ENCODE measurements at places on chromosomes 11 and 22.
A peak's percentile ranks its signal among the peaks of the same experiment; 100 is the strongest.

GRCh38 chr11:111388420-111388819 is 9.3 kb upstream of the POU2AF1 start:
- DNase-seq = no peak

DNA sequence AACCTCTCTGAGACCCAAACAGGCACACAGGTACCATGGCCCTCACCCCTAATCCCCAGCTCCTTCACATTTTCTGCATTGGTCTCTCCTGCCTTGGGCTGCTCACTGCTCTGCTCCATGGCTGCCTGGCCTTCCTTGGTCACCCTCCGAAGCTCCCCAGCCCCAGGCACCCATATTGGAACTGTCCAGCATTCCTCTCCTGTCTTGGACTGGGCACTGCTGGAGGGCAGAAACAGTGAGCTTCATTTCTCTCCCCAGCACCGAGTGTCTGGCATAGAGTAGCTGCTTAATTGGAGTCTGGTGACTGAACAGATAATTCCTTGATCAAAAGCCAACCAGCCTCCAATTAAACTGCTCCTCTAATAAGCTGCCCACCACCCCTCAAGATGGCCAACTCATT is 13.2 kb downstream of the PLEKHA7 start:
- no peak for DNase-seq

- DNase-seq = no peak
Measured at GRCh38 chr11:17649696-17650095, 69.7 kb upstream of the MYOD1 start.

DNA sequence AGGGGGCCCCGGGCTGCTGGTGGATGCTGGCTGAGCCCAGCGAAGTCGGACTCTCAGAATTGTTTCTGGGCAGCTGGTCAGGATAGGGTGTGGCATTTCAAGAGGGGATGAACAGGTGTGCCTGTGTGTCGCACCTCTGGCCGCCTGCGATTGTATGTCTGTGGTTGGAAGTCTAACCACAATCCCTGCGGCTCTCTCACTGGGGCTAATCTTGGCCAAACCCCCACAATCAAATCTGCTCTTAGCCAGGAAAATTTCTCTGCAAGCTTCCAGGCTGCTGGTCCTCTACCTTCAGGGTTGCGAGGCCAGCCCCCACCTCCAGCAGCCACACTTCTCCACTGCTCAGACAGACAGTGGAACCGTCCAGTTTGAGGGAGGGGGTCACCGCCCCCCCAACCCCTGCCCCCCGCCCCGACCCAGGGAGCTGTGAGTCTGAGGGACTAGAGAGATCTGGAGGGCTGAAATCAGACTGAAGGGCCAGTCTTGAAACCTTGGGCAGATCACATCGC is 953 bp downstream of the ATG16L2 start:
- DNase-seq = no peak

DNA sequence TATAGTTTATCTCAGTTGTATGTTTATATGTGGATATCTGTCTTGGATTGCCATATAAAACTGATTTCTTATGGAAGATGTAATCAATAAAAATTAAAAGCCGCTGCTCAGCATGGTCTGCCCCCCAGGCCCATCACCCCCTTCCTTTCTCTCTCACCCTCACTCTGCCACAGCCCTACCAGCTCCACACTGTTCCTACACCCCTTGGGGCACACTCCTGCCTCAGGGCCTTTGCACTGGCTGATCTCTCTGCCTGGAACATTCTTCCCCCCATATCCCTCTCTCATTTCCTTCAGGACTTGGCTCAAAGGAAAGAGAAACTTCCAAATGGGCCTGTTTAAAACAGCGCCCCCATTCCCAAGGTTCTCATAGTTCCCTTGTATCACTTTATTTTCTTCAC is 63.1 kb downstream of the LRRC32 start:
- no peak for DNase-seq

- DNase-seq = peak; percentile 42
Measured at GRCh38 chr11:95641495-95641894, 148.1 kb downstream of the FAM76B start.

- no peak for DNase-seq
Measured at GRCh38 chr22:23306438-23306921, 126.2 kb downstream of the BCR start.

- DNase-seq = no peak
Measured at GRCh38 chr22:40922484-40923303, 28.5 kb upstream of the RBX1 start.

GRCh38 chr22:42926768-42927167 is 69.7 kb upstream of the ARFGAP3 start:
- no peak for DNase-seq

DNA sequence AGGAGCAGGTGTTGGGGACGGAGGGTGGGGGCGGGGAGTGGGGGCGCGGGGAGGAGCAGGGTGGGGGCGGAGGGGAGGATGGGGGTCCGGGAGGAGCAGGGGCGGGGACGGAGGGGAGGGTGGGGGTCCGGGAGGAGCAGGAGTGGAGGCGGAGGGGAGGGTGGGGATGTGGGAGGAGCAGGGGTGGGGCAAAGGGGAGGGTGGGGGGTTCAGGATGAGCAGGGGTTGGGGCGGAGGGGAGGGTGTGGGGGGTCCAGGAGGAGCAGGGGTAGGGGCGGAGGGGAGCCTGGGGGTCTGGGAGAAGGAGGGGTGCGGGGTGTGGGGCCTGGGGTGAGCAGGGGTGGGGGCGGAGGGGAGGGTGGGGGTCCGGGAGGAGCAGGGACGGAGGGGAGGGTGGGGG is 17.1 kb downstream of the CRELD2 start:
- no peak for DNase-seq

DNA sequence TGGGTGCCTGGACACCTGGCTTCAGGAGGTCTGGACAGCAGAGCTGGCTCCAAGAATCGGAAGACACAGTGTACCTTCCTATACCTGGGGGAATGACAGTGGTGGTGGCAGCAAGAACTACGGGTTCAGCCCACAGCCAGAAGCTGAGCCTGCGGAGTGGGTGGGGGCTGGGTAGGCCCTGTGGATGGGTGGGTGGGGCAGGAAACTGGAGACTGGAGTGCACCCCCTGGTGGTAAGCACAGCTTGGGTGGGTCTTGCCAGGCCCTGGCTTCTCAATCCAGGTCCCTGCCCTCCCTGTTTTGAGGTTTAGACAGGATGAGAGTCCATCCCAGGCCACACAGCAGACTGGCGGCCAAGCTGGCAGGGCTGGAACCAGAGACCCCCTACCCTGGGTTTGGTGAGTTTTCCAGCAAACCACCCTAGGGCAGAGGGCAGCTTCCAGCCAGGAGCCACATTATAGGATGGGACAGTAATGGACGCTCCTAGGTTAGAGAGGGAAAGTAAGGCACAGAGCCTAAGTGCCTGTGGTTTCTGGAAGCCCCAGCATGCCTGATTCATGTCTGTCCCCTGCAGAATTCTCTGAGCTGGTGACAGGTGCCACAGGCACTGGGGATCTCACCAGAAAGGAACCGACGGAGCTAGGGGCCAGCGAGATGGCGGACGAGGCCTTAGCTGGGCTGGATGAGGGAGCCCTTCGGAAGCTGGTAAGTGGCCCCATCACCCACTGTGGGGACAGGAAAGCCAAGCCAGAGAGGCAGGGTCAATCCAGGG is 1.7 kb downstream of the SMTN start:
- peak; percentile 70 for DNase-seq

Data from activated T-cell treated with anti-CD3 and anti-CD28 coated beads, Interleukin-2, amount 50 U/mL, for 24 hours (primary cell).